ENCODE measurements at places on chromosomes 13 and 19.

GRCh38 chr13:84126671-84127171, 244.4 kb upstream of the SLITRK1 start:
- no peak for DNase-seq

DNA sequence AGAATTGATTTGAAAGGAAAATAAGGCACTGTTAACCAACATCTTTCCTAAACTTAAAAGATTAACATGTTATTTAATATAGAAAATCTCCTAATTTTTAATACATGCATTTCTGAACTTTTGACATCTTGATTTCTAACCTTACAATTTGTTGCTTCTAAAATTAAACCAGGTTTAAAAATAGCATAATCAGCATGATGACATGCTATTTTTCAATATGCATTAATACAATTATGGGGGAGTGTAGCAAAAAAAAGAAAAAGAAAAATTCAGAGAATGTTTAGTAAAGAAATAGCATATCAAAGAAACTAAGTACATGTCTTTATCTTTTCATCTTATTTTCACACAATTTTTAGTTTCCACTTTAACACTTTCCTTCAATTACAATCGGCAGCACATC, 98.7 kb downstream of the PCDH9 start:
- DNase-seq = no peak

DNA sequence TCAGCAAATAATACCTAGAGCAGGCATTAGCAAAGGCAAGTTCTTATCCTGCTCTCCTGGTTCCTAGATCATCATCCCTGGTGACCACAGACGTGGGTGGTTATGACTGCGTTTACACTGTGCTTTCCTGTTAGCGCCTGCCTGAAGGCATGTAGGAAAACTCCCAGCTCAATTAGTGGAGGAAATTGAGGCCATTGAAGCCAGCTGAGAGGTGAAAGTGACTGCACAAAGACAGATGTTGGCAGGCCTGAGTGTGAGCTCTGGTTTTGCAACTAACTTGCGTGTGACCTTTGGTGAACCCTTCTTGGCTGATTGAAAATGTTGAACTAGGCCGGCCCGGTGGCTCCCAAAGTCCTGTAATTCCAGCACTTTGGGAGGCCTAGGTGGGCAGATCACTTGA, 17.5 kb upstream of the NWD1 start:
- no peak for DNase-seq

DNA sequence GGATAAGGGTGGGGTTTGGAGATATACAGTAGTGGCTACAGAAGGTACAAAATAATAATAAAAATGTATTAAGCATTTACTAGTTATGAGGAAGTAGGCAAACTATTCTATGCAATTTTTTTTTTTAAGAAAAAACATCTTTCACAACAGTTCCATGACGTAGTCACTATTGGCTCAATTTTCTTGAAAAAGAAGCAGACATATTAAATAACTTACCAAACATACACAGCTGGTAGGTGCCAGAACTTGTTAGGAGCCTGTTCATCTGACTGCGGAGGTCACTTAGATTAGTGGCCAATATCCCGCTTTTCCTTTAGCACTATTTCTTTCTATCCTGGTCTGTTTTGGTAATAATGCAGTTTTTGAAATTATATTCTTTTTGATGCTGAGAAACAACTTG, 593.5 kb downstream of the KCTD12 start:
- no peak for DNase-seq

GRCh38 chr13:20340136-20340758, 108.1 kb upstream of the GJB6 start:
- DNase-seq = no peak

All from HEK293T (cell line).